ENCODE measurements at places on chromosomes 7 and 10.

- DNase-seq, result no peak
Observed at GRCh38 chr7:28497009-28497408, 84.7 kb downstream of the CREB5 start.

- DNase-seq, result no peak
Observed at GRCh38 chr7:56115852-56116538, at the start of gene NUPR2. NUPR2 (minus strand) TSS chr7:56116417; CDS start chr7:56116314, 103 bp downstream.

DNA sequence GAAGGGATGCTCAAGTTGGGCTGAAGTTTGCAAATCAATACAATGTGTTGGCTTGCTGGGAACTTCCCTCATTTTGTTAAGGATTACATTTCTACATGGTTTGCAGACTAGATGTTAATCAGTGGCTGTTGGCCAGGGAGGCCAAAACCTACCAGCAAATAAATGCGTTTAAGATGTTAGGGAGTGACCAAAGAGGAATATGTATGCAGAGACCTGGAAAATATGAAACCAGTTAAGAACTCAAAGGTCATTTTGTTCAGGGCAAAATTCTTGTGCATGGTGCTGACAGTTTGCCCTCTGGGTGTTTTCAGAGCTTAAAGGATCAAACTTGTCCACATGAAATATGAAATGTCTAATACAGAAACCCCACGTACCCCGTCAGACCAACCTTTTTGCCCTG is 30.3 kb downstream of the GATA3 start:
- DNase-seq, result no peak

DNA sequence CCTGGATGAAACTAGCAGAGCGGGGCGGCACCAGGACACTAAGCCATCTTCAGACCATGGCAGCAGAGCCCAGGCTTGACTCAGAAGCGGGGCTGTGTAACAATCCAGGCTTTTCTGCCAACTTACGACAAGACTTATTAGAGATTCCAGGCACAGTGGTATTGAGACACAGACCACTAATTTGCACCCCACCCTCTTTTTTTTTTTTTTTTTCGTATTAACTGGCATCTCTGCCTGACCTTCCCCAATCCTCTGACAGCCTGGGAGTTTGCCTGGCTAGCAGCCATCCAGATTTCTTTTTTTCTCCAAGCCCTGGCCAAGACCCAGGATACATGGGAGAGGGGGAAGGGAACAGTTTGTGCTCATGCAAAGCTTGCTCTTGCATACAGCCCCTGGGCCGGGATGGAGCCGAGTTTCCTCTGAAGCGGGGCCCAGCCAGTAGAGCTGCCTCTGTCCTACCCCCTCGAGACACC is 182.4 kb downstream of the PLXNA4 start:
- DNase-seq, result no peak
